ENCODE measurements at places on chromosomes 5 and 9.

GRCh38 chr9:5587024-5587423, 41.9 kb upstream of the RIC1 start:
- DNase-seq: no peak

DNA sequence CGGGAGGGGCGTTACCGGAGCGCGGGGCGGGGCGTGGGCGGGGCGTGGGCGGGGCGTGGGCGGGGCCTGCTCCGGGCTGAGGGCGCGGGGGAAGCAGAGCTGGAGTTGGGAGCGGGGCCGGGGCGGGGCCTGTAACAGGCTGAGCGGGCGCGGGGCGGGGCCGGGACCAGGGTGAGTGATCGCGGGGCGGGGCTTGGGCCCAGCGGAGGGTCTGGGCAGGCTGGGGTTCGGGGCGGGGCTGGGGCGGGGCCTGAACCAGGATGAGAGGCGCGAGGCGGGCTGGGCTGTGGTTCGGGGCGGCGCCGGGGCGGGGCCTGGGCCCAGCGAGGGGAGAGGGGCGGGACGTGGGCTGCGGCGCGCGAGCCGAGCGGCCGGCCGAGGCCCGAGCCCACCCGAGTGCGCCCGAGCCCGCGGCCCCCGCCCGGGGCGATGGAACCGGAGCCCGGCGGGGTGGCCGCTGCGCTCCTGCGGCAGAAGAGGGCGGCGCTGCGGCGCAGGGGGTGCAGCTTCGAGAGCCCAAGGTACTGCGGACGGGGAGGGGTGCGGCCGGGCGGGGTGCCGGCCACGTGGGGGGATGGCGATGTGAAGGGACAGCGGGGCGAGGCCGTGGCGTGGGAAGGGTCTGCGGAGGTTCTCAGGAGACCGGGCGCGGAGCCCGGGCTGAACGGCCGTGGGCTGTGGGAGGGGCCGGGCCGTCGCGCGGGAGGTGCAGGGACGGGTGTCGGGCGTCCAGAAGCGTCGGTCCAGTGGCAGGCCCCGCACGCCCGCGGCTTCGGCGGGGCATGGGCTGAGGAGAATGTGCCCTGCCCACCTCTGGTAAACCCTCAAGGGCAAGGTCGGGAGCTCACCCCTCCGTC, 39.5 kb upstream of the GARNL3 start:
- peak; percentile 41 for DNase-seq

DNA sequence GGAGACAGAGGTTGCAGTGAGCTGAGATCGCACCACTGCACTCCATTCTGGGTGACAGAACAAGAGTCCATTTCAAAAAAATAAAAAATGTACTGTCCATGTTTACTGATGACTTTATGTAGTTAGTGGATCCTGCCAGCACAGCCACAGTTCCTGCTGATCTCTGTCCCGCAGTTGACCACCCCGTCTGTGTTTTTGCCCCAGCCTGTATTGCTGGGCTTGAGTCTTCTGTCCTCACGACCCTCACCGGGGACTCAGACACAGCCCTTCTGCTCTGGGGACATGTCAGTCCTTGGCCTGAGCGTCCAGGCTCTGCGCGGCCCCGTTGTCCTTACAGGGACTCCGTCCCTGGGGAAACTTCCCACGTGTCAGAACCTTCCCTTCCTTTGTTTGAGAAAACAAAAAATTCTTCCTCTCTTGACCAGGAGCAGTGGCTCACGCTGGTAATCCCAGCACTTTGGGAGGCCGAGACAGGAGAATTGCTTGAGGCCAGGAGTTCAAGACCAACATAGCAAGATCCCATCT, 14.5 kb downstream of the SURF6 start:
- no peak for DNase-seq

GRCh38 chr9:16413509-16414016, 456.9 kb downstream of the BNC2 start:
- no peak for DNase-seq

All from KBM-7 (cell line).